MM.1S (cell line): ENCODE measurements at places on chromosomes 7 and 10.

- DNase-seq = peak; percentile 56
Observed at GRCh38 chr7:75915416-75916156, 631 bp downstream of the POR start.

DNA sequence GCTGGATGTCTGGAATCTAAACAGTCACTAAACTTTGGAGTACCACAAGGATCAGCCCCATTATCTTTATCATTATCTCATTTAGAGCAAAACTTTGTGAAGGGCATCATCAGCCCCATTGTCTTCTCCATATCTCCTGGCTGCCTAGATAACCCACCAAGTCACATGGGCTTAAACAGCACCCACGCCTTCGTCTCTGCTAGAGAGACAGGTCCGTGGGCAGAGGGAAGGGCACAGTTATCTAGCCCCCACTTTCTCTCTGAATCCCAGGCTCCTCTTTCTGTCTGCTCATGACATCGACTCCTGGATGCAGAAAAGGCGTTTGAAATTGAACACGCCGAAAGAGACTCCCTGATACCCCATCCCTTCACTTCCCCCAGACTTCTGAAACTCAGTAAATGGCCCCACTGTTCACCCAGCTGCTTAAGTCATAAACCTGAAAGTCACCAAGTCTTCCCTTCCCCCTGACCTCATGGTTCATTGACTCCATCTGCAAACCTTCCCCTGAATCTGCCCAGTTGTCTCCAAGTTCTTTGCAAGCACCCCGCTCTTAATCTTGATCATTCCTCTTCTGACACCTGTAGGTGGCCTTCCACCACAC, 20.9 kb upstream of the PARD3 start:
- no peak for DNase-seq

- no peak for DNase-seq
Observed at GRCh38 chr7:117916309-117916708, 43.1 kb upstream of the CTTNBP2 start.

GRCh38 chr10:69222157-69223027, 2.3 kb downstream of the HKDC1 start:
- DNase-seq = peak; percentile 97

GRCh38 chr7:141306081-141306480, 232.2 kb downstream of the TMEM178B start:
- DNase-seq = no peak

- DNase-seq = no peak
Observed at GRCh38 chr10:120415709-120416330, 41.2 kb upstream of the PLPP4 start.

- DNase-seq = no peak
Observed at GRCh38 chr10:70851597-70852475, 36.1 kb downstream of the SGPL1 start.

GRCh38 chr10:33476757-33477273, 142.3 kb upstream of the NRP1 start:
- no peak for DNase-seq

GRCh38 chr10:122197611-122198222, 73.4 kb upstream of the BTBD16 start:
- no peak for DNase-seq

DNA sequence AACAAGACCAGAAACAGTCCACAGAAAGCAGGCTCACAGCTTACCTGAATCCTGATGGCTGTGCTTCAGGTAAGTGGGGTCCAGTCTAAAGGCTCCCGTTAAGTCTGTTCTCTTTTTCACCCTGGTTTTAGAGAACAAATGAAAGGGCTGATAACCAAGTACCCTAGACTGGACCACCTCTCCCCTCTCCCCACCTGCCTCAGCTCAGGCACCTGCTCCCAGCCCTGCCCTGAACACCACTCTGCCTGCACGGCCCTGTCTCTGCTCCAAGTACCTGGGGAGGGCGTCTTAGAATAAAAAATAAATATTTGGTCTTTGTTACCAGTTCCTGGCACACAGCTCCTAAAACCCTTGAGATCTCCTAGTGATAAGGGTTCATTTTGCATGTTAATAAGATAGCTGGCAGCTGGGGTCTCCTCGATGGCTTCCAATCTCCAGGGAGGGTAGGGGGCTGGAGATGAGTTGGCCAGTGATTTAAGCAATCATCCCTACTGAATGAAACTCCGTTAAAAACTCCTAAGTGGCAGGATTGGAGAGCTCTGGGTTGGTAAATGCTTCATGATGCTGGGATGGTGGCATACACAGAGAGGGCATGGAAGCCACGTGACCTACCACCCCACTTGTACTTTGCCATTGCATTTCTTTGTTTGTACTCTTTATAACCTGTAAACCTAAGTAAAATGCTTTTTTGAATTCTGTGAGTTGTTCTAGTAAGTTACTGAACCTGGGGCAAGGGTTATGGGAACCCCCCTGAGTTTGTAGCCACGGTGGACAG, 29.8 kb upstream of the FIGNL1 start:
- no peak for DNase-seq

DNA sequence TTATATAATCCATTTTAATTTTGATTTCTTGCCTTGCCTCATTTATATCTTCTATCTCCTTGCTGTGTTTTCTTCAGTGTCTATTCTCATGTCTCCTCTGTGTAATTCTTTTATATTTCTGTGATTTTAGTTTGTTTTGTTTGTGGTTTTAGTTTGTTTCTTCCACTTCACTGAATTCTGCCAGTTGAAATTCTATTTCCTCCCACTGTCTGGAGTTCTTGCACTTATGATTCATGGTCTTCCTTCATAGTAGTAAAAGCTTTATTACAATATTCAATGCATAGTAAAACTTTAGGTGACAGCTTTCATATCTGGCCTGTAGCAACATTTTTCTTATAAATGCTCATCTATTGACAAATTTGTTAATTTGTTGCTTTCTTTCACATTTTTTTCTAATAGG, 113.3 kb downstream of the MAGI2 start:
- no peak for DNase-seq

GRCh38 chr7:84712374-84713121, 474.3 kb downstream of the SEMA3D start:
- DNase-seq = no peak

- no peak for DNase-seq
Observed at GRCh38 chr10:28678687-28679457, 1.6 kb downstream of the BAMBI start.

GRCh38 chr10:53601260-53601875, 828.8 kb upstream of the MBL2 start:
- DNase-seq = peak; percentile 63

- no peak for DNase-seq
Observed at GRCh38 chr10:79425074-79425532, 20.3 kb downstream of the ZCCHC24 start.

DNA sequence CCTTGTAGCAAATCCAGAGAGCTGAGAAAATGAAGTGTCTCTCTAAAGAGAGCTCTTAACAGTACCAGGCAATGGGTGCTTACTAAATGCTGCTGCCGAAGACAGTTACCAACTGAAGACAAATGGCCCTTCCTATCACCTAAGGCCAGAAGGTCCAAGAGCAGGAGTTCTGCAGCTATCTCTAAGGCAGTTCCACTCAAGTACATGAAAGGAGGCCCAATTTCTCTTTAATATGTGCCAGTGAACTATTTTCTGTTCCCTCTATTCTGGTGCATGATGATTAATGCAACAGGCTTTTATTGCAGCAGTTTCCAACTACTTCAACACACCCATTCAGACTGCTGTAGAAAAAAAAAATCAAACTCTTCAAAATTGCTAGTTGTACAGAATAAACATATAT, 122.5 kb downstream of the SLC25A13 start:
- no peak for DNase-seq

GRCh38 chr10:17217631-17218232, 10.3 kb upstream of the VIM start:
- no peak for DNase-seq

DNA sequence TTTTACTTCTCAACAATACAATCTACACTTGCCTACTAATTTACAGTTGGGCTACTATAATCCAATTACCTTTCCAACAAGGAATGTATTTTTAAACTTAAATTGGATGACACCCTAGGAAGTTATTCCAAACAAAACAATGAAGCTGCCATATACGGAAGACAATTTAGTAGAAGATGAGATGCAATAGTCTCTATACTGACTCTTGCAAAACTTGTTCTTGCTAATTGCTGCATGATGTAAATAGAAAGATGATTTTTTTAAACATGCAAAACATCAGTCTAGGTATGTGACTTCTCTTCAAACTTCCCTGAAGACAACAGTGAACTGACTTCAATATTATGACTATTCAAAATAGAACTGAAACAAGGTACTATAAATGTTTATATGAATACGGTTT, 17.6 kb downstream of the NT5C3A start:
- no peak for DNase-seq

DNA sequence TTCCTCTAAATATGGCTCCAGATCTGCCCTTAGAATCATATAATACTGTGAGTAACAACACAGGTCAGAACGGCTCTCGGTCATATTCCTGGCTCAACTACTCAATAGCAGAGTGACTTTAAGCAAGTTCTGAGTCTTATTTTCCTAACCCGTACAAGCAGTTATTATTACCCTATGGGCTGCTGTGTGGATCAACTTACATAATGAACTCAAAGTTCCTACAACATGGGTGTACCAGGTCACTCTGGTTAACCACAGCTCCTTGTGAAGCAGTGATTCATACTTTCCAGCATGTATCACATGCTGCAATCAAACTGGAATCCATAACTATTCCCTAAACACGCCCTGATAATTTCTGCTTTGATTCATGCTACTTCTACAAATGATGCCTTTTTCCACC, 107.3 kb downstream of the LRRN3 start:
- DNase-seq = no peak

DNA sequence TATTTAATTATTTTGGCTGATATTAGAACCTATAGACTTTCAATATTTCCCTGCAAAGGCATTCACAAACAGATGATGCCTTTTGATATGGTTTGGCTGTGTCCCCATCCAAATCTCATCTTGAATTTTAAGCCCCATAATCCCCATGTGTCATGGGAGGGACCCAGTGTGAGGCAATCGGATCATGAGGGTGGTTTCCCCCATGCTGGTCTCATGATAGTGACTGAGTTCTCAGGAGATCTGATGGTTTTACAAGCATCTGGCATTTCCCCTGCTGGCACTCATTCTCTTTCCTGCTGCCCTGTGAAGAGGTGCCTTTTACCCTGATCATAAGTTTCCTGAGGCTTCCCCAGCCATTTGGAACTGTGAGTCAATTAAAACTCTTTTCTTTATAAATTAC, 9.3 kb upstream of the PNLIPRP3 start:
- no peak for DNase-seq

- no peak for DNase-seq
Observed at GRCh38 chr10:99621454-99622251, 1.4 kb upstream of the SLC25A28 start.

- no peak for DNase-seq
Observed at GRCh38 chr10:19892270-19892669, 76.0 kb downstream of the PLXDC2 start.

DNA sequence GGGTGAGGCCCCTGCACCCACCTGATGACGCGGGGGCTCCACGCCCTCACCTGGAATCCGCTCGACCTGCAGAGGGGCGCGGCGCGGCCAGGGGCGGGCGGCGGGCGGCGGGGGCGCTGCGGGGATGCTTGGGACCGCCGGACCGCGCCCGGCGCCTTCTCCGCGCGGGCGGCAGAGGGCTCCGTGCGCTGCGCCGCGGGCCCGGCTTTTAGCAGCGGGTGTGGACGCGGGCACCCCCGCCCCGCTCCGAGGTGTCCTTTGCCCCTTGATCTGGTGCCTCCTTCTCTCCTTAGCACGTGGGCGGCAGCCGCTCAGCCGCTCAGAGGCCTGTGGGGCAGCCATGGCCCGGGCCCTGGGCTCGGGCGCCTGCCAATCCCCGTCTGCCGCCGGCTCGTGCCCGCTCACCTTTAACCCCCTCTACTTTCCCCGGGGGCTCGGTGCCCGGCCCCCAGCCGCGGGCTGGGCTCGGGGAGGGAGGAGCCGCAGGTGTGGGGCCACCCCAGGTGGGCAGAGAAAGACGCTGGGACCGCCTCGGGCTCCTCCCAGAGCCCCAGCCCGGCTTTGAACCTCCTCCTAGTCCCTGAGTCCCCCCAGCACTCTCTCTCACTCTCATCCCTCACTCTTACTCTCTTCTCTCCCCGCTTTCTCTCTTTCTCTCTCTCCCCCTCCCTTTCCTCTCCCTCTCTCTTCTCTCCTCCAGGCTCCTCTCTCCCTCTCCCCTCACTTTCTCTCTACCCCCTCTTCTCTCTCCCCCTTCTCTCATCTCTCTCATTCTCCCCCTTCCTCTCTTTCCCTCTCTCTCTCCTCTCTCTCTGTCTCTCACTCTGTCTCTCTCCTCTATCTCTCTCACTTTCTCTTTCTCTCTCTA, 19.7 kb upstream of the VPS37D start:
- DNase-seq = no peak

GRCh38 chr10:30114881-30115625, 55.7 kb upstream of the JCAD start:
- no peak for DNase-seq

- peak; percentile 61 for DNase-seq
Observed at GRCh38 chr7:16345979-16346958, 75.1 kb downstream of the CRPPA start.

DNA sequence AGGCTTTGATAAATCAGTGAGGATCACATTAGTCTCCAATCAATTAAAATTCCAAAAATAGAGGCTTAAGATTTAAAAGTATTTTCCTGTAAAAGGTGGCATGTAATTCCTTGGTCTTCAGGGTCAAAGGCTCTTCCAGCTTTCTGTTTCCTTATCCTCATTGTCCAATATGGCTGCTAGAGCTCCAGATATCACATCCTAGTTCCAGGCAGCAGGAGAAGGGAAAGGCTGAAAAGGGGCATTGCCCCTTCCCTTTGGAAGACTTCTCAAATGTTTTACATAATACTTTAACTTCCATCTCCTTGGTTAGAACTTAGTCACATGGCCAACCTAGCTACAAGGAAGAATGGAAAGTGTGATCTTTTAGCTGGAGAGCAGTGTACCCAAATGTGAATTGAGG, 39.2 kb upstream of the JAZF1 start:
- no peak for DNase-seq

DNA sequence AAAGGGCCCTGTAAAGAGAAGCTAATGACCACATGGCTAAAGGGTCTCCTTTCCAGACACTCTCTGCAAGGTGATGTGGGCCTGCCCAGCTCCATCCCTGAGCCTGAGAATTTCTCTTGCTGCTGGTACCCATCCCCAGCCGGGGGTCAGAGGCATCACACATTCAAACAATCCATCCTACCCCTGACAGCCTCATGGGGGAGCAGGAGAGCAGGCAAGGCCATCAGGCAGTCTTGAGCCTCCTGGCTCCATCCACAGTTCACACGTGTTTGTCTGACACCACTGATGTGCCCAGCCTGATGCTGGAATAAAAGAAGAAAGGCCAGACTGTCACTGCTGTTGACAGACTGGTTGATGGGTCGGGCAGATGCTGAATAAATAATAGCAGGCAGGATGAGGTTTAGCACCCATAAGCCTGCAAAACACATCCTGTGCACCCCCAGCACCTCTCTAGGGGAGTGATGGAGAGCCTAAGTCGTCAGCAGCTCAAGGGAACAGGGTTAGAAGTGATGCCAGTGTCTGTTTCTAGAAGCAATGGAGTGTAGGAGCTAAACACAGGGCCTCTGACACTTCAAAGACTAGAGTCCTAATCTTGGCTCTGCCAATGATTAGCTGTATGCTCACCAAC, 43.5 kb downstream of the TLL2 start:
- peak; percentile 10 for DNase-seq

GRCh38 chr7:26782501-26782900, 81.9 kb downstream of the SKAP2 start:
- no peak for DNase-seq

GRCh38 chr7:84113906-84114850, 80.4 kb downstream of the SEMA3A start:
- no peak for DNase-seq

- DNase-seq = no peak
Observed at GRCh38 chr7:50783801-50784507, 1.3 kb upstream of the GRB10 start.

GRCh38 chr7:37391791-37392672, 56.6 kb downstream of the ELMO1 start:
- DNase-seq = no peak
